Activated naive CD4-positive, alpha-beta T cell treated with anti-CD3 and anti-CD28 coated beads, Interleukin-2, amount 50 U/mL, for 72 hours (primary cell): ENCODE measurements at places on chromosomes 13 and 19. TPM values are rescaled to one million over a fixed set of nuclear protein-coding genes. Genes with fewer than 3 reads are reported as not detected.

ZNF791 gene
- total RNA-seq, result 14.7 TPM

DNA sequence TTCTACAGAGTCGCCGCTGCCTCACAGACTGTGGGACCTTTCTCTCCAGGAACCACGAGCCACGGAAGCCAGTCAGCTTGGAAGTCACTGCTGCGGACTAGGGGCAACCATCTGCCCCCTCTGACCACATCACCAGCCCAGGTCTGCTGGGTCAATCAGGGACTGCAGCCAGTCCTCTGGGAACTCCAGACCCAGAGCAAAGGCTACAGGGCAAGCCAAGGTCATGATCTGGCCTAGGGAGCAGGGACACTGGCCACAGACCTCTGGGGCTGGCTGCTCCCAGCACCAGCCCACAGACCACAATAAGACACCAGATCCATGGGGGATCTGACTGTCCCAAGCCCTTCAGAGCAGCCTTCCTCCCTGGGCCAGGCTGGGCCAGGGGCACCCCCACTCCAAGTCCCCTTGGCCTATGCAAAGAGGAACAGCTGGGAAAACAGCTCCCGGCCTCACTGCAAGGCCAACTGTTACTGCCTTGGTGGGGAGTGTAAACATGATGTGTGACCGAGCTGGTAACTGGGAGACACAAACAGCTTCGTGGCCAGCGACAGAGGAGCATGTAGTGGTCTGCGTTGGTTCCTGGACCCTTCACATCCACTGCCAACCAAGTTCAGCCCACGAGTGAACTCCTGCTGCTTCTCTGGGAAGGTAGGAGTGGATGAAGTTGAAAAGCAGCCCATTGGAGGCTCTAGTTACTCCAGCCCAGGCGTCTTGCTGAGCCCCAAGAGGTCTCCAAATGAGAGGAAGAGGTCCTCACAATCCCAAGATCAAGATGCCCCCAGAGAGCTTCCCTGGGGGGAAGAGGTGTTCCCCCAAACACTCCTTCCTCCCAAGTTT, 1.5 kb downstream of the AKT2 start:
- DNase-seq, result no peak

LIM2 gene
- 1.2 TPM for total RNA-seq

- no peak for DNase-seq
These were observed 10.8 kb downstream of the GPR183 start for GRCh38 chr13:99296398-99296797.

DNA sequence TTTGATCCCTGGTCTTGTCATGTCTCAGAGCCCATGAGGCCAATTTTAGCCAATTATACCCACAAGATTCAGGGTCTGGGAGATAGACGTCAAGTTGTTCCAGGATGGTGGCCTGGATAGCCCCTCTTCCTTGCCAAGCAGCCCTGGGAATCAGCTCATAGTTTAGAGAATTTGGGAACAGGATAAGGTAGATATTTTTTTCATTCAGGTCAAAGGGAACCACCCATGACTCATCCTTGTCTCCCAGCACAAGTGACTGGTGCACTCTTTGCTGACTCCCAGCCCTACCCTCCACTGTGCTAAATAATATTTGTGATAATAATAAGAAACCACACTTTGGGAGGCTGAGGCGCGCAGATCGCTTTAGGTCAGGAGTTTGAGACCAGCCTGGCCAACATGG, 17.1 kb upstream of the S1PR4 start:
- DNase-seq, result no peak

MEF2B gene
- 2.4 TPM for total RNA-seq

RASA3 gene
- 44.1 TPM for total RNA-seq

GRCh38 chr13:31722673-31723072, 16.7 kb upstream of the RXFP2 start:
- no peak for DNase-seq

RANBP3 gene
- total RNA-seq, result 112 TPM

DNA sequence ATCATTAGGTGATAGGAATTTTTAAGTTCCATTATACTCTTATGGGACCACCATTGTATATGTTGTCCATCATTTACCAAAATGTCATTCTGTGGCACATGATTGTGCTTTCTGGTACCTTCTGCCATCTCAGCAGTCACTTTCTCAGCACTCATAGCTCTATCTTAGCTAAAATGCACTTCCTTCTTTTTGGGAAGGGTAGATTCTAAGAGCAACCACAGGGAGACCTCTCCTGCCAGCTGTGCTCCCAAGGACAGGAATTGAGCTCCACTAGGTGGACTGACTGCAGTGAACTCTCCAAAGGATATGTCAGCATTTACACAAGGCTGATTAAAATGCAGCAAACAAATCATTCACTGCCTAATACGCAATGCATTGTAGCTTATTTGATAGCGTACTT, 91.8 kb upstream of the OBI1 start:
- no peak for DNase-seq

DNA sequence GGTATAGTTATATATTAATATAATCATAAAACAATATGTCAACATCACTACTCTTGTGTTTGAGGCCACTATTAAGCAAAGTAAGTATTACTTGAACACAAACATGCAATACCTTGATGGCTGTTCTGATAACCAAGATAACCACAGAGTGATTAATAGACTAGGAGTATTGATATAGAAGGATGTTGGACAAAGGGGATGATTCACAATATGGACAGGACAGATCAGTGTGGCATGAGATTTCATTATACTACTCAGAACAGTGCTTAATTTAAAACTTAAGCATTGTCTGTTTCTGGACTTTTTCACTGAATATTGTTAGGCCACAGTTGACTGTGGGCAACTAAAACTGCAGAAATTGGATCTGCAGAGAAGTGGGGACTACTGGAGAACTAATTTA, 384.2 kb downstream of the SLITRK1 start:
- no peak for DNase-seq

GRCh38 chr13:33244907-33245287, 40.7 kb downstream of the STARD13 start:
- no peak for DNase-seq

PSG6 gene
- total RNA-seq, result not detected

DNA sequence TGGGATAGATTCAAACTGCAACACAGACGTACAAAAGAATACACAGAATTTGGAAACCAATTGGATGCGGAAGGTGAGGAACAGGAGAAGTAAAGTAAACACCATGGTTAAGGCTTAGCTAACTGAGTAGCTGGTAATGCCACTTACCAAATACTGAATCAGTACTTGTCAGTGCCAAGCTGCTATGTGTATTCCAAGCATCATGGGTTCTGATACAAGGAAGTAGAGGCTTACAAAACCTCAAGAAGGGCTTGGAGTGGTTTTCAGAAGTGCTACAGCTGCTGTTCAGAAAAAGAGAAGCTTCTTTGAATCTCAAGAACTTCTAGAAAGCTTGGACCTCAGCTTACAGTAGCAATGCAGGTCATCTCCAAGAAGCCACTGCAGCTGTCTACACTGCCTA, 35.9 kb upstream of the DCT start:
- no peak for DNase-seq

DNA sequence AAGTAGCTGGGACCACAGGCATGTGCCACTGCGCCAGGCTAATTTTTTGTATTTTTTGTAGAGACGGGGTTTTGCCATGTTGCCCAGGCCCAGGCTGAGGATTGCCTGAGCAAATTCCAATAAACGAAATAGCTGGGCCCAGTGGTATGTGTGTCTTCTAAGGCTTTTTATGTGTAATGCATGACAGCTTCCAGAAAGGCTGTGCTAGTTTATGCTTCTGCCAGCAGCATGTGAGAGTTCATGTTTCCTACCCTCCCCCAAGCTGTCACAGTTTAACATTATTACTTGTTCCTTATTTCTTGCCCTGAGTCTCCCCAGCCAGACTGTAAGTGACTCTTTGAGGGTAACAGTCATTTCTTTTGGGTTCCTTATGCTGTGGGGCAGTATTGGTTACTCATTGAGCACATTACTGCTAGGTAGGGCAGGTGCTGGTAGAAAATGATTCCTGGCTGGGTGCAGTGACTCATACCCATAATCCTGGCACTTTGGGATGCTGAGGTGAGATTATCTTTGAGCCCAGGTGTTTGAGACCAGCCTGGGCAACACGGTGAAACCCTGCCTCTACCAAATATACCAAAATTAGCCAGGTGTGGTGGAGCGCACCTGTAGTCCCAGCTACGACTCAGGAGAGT, 13.6 kb downstream of the GPATCH1 start:
- DNase-seq, result no peak

GRCh38 chr13:20369886-20370361, 137.8 kb upstream of the GJB6 start:
- DNase-seq, result no peak

DNA sequence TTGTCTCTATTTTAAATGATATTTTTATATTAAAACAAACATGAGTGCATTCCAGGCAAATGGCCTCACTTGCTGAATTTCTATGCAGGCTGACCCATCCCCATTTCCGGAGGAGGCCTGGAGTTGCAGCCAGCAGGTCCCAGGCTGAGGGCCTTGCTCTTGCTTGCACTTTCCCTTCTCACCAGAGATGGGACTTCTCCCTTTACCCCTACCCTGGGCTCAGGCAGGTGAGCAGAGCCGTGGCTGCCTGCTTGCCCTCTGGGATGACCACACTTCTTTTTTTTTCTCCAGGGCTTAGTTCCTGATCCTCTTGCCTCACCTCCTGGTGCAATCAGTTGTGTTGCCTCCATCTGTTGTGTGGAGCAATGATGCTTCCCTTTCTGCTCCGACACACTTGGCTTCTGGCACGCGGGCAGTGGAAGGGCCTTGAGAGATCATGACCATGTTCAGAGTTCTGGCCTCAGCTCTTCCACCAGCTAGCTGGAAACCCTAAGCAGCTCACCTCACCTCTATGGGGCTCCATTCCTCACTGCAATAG, 11.1 kb upstream of the OLFM4 start:
- no peak for DNase-seq

DNA sequence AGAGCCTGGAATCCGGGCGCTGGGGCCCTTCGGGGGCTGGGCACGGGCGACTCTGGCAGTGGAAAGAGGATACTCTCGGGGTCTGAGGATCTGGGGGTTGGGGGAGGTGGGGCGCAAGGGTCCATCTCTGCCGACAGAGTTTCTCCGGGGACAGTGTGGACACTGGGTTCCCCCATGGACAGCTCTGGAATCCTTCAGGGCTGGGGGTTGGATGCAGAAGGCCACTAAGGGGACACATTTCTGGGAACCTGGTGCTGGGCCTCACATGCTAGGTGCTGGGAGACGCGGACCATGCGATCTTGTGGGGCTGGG, 2.3 kb downstream of the TGFBR3L start:
- DNase-seq, result no peak

- no peak for DNase-seq
These were observed 21.5 kb downstream of the RYR1 start for GRCh38 chr19:38455031-38455430.

- DNase-seq, result no peak
These were observed 7.0 kb downstream of the HRC start for GRCh38 chr19:49148044-49148682.

DNA sequence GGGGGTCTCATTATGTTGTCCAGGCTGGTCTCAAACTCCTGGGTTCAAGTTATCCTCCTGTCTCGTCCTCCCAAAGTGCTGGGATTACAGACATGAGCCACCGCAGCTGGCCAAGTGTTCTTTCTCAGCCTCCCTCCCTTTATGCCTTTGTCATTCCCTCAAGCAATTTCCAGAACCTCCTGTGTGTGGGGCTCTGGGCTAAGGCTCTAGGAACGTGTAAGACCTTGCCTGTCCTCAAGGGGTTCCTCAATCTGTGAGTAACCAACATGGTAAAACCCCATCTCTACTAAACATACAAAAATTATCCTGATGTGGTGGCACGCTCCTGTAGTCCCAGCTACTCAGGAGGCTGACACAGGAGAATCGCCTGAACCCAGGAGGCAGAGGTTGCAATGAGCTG, 15.5 kb upstream of the SPACA4 start:
- DNase-seq, result no peak

COL4A2 gene
- total RNA-seq, result not detected

- no peak for DNase-seq
These were observed 231.9 kb downstream of the KCTD12 start for GRCh38 chr13:76654263-76654662.

KLHL1 gene
- total RNA-seq, result not detected

DNA sequence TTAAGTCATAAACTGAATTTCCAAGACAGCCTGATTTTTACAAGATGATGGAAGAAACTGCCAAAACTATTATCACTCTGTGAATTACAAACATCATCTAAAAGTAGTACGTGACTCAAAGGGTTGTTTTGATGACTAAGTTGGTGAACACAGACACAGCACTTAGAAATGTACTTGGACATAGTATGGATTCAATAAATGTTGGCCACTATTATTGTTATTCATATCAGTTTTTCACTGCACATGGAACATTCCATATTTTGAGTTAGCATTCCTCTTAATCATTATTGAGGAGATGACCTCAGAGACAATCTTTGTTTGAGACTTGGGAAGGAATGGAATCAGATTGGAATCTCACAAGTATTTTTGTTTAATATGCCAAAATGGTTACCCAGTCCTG, 172.9 kb downstream of the OXGR1 start:
- DNase-seq, result no peak

- DNase-seq, result peak; percentile 94
These were observed 5.1 kb downstream of the BBC3 start for GRCh38 chr19:47225746-47226425.

DNA sequence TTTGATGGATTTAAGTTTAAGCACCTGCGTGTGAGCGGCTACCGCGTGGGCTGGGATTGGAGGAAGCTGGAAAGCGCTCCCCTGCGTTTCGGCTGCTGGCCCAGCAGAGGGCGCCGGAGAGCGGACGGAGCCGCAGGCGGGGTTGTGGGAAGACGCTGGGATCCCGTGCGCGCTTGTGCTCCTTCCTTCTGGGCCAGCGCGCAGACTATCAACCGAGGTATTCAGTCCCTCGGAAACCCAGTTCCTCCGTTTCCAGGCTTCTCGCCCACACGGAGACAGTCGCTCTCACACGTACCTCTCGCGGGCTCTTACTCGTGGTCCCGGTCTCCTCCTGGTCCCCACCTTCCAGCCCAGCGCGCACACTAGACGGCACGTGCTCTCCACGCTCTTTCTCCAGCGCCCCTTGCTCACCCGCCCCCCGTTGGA, 28.8 kb downstream of the EPN1 start:
- no peak for DNase-seq

DNA sequence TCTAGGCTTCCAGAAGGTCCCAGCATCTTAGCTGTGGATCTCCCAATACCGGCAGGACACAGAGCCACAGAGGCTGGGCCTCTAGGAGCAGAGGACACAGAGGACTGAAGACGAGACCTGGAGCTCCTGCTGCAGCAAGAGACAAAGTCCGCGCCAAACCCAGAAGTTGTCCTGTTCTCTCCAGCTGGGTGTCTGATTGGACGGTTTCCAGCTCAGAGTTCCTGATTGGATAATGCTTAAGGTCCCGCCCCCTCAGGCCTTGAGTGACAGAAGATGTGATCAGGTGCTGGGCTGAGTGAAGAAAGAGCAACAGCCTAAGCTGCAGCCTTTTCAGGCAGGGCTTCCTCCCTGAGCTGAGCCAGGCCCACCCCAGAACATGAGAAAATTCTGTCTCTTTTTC, 59.9 kb upstream of the ZNF85 start:
- DNase-seq, result no peak

SPRED3 gene
- total RNA-seq, result 6.7 TPM

DNA sequence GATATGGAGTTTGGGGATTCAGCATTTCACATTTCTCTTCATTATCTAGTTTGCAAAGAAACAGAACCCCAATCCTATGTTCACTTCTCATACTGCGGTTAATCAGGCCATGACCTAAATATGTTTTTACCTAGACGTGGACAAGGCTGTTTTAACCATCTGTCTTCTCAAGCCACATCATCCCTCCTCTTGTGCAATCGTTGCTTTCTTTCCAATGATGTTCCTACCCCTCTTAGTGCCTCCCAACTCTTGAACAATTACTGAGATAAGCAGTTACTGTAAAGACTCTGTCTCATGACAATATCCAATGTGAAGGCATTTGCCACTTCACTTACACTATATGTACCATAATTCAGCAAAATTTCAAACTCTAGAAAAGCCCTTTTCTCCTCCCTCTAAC, 406.2 kb downstream of the LIG4 start:
- DNase-seq, result no peak
